ENCODE measurements at places on chromosomes 16 and 17.

DNA sequence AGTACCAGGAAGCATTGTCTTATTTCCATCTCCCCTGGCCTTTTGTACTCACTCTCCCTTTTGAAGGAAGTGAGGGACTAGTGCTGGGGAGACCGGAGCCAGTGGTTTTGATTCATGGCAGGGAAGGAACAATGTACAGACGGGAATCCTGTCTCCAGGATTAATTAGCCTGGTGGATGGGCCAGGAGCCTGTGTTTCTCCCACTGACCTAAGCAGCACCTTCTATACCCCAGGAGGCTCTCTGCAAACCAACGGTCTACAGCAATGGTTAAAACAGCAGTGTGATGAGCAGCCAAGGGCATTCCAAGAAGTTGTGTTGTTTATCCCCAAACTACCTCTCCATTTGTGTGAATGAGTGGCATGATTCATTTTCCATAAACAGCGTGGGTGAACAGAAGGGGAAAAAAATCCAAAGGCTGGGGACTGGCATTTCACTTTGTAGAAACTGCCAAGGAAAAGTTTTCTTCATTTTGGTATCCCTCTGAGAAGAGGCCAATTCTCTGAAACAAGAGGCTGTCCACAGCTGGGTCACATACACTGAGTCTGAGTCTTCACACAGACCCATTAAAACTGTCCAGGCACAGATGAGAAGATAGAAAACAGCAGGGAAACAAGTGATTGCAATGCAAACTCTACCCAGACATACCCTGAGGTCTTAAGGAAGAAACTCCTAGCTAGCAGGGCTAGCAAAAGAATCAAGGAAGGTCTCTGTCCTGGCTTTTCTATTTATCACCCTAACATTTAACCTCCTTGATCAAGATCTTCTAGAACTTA lies 18.1 kb downstream of the ANKFN1 start:
- no peak for DNase-seq

DNA sequence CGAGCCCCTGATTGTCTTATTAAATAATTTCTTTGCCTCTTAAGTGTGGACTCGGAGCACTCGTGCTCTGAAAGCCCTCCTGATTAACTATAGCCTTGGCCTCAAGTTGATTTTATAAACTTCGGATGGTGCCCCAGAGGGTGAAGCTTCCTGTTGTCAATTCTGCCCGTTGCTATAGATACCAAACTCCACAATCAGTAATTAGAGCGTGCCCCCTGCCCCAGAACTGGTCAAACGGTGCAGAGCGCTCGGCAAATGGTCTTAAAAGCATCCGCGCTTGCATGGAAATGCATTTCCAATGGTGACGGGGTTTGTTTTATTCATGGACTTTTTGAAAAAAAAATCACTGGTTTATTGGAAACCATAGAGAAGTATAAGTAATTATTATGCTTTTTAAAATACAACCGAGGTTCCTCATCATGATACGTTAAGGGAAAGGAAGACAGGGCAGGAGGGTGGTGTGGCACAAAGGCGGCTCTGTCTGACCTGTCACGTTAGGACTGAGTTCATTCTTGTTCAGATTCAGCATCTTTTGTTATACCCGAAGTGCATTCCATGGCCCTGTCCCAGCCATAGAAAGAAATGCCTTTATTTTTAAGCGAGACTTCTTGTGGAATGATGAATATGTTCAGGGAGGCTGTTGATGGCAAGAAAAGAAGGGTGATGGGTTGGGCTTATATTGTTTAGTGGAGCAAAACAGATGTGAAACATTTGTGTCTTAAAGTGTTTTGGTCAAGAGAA lies 476.4 kb downstream of the MAF start:
- DNase-seq = no peak

- DNase-seq = no peak
These were observed 24.3 kb upstream of the DBNDD1 start for GRCh38 chr16:90043526-90043925.

DNA sequence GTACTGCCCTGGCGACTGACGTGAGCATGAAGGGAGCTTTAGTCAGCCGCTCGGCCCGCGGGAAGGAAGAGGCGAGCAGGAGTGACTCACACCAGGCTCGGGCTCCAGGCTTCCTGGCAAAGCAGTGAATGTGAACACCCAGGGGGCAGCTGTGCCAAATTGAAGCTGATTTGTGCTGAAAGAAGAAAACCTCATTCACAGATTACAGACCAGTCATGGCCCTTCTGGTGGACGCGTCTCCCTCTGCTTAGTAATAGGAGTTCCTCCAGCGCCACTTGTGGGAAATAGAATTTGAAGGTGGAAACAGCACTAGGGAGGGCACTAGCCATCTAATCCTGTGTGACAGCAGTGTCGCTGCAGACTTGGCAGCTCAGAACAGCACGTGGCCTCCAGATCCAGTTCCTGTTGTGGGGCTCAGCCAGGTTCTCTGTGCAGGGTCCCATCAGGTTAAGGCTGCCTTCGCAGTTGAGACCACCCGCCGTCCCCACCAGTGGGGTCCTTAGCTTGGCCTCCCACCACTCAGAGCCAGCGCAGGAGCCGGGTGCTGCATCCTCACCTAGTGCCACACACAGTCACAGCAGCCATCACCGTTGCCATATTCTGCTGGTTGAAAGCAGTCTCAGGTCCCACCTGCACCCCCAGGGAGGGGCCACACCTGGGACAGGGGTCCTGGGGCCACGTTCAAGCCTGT lies 164.5 kb upstream of the CHMP6 start:
- DNase-seq = no peak

- no peak for DNase-seq
These were observed 37.1 kb downstream of the TNFRSF13B start for GRCh38 chr17:16934836-16935235.

DNA sequence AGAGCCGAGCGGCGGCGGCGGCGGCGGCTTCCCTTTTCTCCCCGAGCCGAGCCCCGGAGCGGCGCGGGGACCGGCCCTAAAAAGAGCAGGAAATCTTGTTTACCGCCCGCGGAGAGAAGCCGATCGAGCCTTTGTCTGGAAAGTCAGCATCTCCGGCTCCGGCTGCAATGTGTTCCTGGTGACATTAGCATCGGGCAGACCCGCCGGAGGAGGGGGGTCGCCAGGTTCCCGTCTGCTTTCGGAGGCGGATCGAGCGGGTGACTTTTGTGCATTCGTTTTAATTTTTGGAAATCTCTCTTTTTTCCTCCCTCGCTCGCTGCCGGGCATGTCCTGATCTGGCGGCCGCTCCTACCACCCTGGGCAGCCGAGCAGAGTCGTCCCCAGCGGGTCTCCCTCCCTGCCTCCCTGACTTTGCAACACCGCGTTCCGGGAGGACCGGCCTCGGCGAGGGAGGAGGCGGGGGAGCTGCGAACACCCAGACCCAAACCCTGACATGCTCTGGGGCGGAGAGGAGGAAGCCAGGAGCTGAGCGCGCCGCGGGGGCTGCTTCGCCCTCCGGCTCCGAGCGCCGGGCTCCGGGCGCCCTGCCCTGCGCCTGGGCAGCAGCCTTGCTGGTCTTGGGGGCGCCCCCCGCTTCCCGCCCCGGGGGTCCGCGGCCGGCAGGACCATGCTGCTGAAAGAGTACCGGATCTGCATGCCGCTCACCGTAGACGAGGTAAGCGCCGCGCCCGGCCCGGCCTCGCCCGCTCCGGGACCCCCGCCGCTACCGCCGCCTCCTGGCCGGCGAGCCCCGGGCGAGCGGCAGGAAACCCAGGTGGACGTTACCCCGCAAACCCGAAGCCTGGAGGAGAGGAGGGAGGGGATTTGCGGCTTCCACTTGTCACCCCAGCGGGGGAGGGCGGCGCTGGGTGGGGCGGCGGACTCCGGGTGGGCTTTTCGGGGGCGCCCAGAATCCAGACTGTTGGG lies 690 bp downstream of the PITPNC1 start:
- no peak for DNase-seq

DNA sequence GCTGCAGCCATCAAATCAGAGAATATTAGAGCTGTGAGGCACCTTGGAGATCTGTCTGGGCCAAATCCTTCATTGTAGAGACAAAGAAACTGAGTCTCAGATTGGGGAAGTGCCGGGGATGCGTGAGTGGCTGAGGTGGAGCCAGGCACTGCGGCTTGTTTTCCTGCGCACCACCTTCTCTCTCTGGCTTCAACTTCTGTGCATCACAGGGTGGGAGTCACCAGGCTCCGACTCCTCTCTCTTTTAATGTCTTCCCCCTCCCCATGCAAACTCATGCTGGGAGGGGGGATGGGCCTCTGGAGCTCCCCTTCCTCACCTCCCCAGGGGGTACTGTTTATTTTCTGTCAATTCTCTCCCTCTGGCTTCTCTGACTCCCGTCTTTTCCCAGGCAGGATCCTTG lies 8.7 kb upstream of the ETV4 start:
- DNase-seq = no peak

DNA sequence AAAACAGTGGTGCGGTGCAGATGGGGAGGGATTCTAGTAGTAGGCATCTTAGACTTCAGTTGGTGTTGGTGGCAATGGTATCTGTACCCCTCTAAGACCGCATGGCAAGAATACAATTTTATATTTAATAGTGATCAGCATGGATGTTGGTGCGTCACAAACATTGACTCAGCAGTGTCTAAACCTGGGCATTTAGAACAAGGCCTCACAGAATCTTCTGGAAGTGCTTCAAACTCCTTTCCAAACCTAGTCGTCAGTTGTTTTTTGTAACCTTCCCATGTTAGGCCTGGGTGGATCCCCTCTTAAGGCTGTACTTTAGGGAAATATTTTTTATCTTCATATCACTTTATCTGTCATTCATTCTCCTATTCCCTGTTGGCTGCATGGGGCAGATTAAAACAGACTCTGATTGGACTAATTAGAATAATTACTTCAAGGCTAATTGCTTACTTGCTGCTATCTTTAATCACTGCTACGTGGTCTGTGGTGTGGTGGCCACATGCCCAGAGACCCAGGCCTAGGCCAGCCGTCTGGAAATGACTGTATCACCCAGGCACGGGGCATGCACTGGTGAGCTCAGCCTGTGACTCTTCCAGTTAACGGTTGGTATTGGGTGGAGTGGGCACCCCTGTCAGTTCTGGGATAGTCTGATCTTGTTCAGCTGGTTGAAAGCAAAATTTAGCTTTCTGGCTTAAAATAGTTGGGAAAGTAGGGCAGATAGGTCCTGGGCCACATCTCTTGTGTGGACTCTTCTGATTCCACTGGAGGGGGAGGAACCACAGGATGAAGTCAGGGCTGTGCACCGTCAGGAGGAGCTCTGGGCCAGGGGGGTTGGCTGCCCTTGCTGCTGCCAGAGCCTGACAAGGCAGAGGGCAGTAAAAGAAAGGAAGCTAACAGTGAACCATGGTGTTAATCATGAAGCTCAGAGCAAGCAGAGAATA lies 4.5 kb downstream of the ALKBH5 start:
- no peak for DNase-seq

All from vagina (tissue), 2 donors.